ENCODE measurements at places on chromosomes 7 and 10.

DNA sequence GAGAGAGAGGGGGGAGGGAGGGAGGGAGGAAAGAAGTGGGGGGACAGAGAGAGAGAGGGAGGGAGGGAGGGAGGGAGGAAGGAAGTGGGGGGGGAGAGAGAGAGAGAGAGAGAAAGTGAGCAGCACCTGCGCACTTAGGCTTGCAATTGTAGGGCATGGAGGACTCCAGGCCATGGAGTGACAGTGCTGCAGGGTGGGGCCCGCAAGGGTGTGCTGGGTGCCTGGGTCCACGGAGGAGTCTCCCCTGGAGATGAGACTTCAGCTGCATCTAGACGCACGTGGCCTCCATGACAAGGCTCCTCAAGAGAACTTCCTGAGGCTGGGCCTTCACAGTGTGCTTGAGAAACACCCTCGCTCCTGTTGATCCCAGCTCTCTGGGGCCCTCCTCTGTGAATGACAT lies 44.5 kb downstream of the CLRN3 start:
- DNase-seq, result no peak

- DNase-seq, result no peak
Measured at GRCh38 chr7:113367041-113367586, 248.8 kb upstream of the SMIM30 start.

GRCh38 chr7:139741239-139741638 lies 36.6 kb downstream of the HIPK2 start:
- DNase-seq, result no peak

DNA sequence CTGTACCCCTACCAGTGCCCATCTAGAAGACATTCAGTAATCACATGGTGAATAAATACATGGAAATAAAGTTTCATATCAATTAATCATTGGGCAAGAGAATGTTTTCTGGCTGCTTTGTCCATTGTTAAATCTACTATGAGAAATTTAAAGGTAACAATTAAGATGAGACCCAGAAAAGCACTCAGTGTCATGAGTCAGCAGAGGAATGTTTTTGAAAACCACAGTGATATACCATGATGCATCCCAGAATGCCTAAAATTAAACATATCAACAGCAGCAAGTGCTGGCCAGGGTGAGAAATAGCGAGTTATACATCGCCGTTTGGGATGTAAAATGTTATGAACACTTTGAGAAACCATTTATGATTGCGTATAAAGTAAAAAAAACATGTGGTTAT lies 825.3 kb upstream of the C7orf33 start:
- DNase-seq, result no peak

GRCh38 chr10:33661580-33662336 lies 327.3 kb upstream of the NRP1 start:
- no peak for DNase-seq

DNA sequence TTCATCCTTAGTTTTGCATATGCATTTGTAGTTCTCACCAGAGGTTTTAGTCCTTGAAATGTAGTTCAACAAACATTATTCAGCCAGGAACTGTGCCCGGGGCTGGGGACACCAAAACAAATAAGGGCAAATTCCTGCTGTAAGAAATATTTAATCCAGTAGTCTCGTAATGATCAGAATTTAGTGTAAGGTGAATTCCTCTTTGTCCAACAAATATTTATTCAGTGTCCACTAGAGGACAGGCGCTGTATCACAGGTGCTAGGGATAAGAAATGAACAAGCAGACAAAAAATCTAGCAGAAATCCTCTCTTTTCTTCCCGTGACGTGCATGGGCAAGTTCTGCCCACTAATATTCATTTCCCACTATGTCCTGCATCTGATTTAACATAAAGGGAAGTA lies 17.6 kb downstream of the LGI1 start:
- DNase-seq, result no peak

- DNase-seq, result no peak
Measured at GRCh38 chr10:59366290-59366689, 3.9 kb upstream of the FAM13C start.

GRCh38 chr10:10869592-10869991 lies 148.1 kb upstream of the CELF2 start:
- DNase-seq, result no peak

GRCh38 chr10:51397695-51398094 lies 301.7 kb downstream of the CSTF2T start:
- DNase-seq, result no peak

DNA sequence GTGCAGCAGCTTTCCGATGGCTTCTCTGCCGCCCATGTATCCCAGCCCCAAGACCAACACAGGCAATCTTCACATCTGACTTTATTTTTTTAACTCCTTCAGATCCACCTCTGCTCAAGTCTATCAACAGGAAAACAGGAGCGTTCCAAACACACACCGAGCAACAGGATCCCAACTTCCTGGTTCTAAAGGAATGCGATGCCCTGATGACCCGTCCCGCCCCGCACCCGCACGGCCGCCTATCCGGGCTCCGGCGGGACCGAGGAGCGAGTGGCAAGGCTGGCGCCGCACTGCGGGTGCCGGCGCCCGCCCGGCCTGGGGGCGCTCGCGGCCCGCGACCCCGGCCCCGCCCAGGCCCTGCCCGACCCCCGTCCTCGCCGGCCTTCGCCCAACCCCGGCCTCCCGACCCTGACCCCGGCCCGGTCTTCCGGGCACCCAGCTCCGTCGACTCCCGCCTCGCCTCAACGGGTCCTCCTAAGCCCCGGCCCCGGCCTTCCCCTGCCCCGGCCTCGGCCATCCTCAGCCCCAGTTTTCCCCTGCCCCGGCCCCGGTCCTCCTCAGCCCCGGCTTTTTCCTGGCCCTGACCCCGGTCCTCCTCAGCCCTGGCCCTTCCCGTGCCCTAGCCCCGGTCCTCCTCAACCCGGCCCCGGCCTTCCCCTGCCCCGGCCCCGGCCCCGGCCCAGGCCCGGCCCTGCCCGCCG lies 730 bp downstream of the LARP4B start:
- DNase-seq, result no peak

DNA sequence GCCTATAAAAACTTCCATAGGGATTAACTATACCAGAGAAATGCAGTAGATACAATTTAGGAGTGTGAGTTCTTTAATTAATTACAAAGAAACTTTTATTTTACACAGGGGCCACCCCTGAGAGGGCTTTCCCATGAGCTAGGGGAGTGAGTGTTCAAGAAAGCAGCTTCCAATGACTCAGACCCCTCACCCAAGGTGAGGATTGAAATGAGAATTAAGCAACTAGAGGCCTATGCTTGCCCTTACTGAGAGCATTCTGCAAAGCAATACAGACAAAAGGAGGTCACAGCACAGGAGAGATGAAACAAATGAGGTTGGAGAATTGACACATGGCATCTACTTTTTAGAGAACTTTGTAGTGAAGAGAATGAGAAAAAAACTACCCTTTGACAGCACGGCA lies 301.8 kb downstream of the WDR11 start:
- DNase-seq, result no peak

DNA sequence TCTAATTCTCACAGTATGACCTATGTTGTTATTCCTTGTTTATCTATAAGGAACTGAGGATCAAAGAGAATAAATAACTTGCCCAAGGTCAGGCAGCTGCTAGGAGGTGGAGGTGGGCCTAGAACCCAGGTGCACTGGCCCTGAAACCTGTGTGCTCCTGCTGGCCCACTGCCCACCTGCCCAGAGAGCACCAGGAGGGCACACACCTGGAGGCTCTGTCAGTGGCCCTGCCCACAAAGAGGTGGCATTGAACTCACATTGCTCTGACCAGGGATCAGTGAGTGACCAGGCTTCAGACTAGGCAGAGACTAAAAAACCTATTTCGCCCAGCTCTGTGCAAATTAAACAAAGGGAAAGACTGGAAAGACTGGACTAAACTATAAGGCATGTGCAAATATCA lies 210.6 kb downstream of the TNS3 start:
- no peak for DNase-seq

DNA sequence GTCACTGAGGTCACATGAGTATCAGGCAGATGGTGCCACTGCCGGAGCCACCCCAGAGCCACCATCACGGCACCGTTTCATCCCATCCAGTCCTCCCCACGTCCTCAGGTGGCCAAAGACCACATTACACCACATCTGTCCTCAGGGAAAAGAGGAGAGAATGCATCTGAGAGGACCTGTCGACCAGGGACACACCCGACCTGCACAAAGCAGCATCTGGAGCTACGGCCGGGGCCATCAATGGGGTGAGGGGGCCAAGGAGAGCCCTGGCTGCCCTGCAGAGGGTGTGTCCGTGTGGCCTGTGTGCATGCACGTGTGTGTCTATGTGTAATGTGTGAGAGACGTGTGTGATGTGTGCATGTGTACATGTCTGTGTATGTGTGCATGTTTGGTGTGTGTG lies 480.6 kb downstream of the DNAJB6 start:
- DNase-seq, result no peak

- no peak for DNase-seq
Measured at GRCh38 chr10:13193637-13194036, 32.3 kb downstream of the MCM10 start.

GRCh38 chr7:90965211-90965610 lies 299.0 kb upstream of the FZD1 start:
- no peak for DNase-seq

GRCh38 chr7:11327633-11328032 lies 354.0 kb downstream of the PHF14 start:
- no peak for DNase-seq

GRCh38 chr7:138396251-138397070 lies 63.6 kb upstream of the TRIM24 start:
- no peak for DNase-seq

DNA sequence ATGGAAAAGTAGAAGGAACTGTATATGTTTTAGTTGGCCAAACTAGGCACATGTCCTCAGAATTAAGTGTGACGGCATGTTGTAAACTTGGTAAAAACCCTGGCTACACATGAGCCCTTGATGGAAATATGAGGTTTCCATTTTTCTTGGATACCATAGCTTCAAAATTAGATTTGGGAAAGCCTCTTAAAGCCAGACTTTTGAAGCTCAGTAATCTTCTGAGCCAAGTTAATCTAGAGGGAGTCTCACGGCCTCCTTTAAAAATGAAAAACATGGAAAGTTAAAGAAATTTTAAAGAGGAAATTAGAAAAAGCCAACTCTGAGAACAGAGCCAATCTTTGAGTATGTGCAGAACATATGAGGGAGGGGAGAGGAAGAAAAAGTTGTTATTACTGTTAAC lies 376.0 kb downstream of the CTNNA3 start:
- DNase-seq, result no peak

DNA sequence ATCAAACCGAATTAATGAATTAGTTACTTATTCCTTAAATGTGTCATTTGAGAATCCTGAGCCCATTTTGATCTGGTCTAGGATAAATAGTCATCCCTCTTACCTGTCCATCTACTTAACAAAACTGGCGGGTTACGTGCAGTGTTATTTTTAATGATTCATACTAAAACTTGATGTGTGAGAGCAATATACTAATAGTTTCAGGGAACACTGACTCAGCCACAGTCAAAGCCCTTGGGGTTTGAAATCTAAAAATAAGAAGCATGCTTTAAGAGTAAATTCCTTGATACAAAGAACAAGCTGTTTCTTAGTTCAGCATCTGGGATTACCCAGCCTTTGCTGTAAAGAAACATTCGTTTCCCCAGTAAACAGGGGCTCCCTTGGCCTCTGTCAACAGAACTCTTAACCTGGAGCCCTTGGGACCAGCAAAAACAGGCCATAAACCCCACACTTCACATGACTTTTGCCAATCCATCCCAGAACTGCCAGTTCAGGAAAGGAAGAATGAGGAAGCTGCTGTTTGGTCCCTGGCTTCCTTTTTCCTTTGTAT lies 370.6 kb upstream of the IGFBP3 start:
- DNase-seq, result no peak

GRCh38 chr7:79668292-79668691 lies 214.8 kb upstream of the MAGI2 start:
- no peak for DNase-seq

GRCh38 chr7:27661811-27662489 lies 733 bp downstream of the HIBADH start:
- DNase-seq, result no peak

DNA sequence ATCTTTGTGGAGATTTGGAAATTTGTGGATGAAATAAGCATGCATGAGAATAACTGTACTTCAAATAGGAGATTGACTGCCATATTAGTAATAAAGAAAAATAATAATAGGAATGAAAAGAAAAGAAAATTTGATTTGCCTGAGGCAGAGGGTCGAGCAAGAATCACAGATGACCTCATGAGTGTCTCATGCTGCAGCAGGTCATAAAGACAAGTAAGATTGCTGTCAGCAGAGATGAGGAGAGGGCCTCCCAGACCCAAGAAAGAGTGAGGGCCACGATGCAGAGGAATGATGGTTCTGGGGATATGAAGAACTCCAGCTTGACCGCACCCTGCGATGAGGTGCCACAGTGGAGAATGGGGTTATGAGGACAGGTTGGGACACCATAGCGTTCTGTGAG lies 39.2 kb downstream of the TOMM7 start:
- no peak for DNase-seq

DNA sequence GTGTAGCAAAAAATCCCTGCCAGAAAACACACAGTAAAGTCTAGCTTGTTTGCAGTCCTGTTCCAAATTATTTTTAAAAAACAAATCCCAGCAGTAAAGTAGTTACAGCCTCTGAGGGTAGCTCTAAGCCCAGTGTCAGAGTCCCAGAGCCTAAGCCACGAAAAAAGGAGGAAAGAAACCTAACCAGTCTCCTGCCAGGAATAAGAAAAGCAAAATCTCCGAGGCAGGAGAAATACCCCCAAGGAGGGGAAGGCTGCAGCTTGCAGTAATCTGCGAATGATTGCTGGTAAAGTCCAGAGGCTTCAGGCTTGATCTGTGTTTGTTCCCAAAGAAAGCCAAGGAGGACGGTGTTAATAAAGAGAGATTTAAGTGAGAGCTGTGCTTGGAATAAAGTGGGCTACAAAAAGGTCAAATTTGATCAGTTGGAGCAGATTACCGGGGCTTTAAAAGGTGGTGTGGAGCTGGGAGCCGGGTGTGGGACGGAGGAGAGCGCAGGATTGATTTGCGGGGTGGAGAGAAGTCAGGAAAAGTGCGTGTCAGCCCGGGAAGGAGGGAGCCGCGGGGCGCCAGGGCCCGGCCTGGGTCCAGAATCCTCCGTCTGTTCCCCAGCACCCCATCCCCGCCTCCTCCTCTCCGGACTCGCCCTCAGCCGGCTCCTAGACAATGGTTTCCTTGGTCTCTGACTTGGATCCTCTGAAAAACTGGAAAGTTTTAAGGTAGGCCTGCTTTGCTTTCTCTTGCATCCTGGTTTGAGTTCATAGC lies 219.4 kb upstream of the CELF2 start:
- DNase-seq, result no peak

- DNase-seq, result no peak
Measured at GRCh38 chr7:28678431-28678965, 266.2 kb downstream of the CREB5 start.

Data from activated naive CD8-positive, alpha-beta T cell treated with anti-CD3 and anti-CD28 coated beads, Interleukin-2, amount 50 U/mL, for 16 hours (primary cell).